ENCODE measurements at places on chromosomes 1 and 21. TPM values are rescaled to one million over a fixed set of nuclear protein-coding genes. Genes with fewer than 3 reads are reported as not detected.

CD1B gene
- total RNA-seq = not detected

FAM163A gene
- total RNA-seq = not detected

OXCT2 gene
- 1.2 TPM for total RNA-seq

SMIM12 gene
- total RNA-seq = 45.5 TPM

OR2T29 gene
- total RNA-seq = not detected

ETV3L gene
- 0.21 TPM for total RNA-seq

PDZK1IP1 gene
- not detected for total RNA-seq

C1orf185 gene
- total RNA-seq = not detected

- DNase-seq = no peak
- no peak overlapping the region for H3K27ac ChIP-seq
- no peak overlapping the region for H3K4me3 ChIP-seq
- H3K4me1 ChIP-seq = peaks cover 11% of the 10 kb centered on the region
- H3K27me3 ChIP-seq = no peaks in the 10 kb centered on the region
- peaks cover 49% of the 10 kb centered on the region for H3K36me3 ChIP-seq
Observed at GRCh38 chr1:178916448-178917174, 45.7 kb upstream of the ANGPTL1 start.

GRCh38 chr1:23111600-23112535 lies 56.8 kb downstream of the LUZP1 start:
- H3K27me3 ChIP-seq = no peaks in the 10 kb centered on the region
- H3K4me1 ChIP-seq = no peaks in the 10 kb centered on the region
- no peak for DNase-seq
- peak overlapping the region; percentile 36 for H3K27ac ChIP-seq
- H3K36me3 ChIP-seq = peaks cover 27% of the 10 kb centered on the region
- no peak overlapping the region for H3K4me3 ChIP-seq

GRCh38 chr1:32350785-32351398 lies 11.4 kb downstream of the FAM229A start:
- no peaks in the 10 kb centered on the region for H3K27me3 ChIP-seq
- peak overlapping the region; percentile 80 for H3K4me3 ChIP-seq
- peak; percentile 92 for DNase-seq
- no peak overlapping the region for H3K27ac ChIP-seq
- H3K4me1 ChIP-seq = peaks cover 13% of the 10 kb centered on the region

GRCh38 chr1:18874036-18874435 lies 14.6 kb upstream of the TAS1R2 start:
- H3K27me3 ChIP-seq = no peaks in the 10 kb centered on the region
- no peaks in the 10 kb centered on the region for H3K4me1 ChIP-seq
- H3K27ac ChIP-seq = no peak overlapping the region
- DNase-seq = no peak
- H3K4me3 ChIP-seq = no peak overlapping the region

DNA sequence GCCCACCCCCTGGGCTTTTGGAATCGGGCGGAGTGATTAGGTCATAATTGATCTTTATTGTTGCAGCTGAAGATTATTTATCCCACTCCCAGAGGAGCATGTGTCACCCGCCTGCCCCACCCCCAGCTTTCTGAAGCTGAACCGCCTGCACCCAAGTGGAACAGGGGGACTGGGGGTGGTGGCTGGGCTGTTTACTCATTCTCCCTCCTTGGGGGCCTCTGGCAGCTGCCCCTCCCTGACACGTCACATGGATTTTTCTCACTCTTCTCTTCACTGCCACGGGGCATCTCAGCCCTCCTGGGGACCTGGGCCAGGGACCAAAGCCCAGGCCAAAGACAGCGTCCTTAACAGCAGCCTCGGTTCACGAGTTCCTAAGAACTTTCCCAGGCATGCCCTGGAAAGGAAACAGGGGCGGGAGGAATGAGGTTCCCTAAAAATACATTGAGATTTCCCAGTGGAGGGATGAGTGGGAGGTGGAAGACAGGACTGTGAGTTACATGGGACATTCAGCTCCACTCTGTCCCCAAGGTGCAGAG lies 31.6 kb upstream of the SOX13 start:
- H3K36me3 ChIP-seq = no peaks in the 10 kb centered on the region
- H3K27me3 ChIP-seq = no peaks in the 10 kb centered on the region

- DNase-seq = peak; percentile 97
- H3K4me3 ChIP-seq = no peak overlapping the region
Observed at GRCh38 chr1:16116002-16116401, 39.9 kb downstream of the EPHA2 start.

DNA sequence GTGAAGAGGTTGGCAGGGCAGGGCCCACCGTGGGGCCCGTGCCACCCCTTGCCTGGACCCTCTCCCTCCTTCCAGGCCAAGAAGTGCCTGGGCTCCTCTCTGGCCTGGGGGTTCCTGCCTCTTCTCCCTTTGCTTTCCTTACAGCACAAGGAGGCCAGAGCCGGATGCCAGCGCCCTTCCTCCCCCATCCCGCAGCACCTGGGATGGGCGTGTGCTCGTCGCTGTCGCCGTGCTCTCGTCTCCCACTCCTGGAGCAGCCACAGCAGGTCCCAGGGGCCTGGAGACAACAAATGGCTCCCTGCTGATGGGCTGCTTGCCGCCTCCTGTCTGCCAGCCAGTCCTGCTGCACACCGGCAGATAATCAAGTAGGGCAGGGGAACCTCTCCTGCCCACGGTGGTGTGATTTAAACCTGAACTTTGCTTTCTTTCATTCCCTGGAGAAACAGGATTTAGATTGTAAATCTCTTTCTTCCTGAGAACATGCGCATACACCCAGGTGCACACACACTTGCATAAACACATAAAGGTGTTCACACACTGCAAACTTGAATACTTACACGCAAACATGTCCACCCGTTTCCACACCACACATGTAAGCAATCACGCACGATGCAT lies 50.8 kb upstream of the POU3F1 start:
- no peaks in the 10 kb centered on the region for H3K4me1 ChIP-seq
- no peak overlapping the region for H3K4me3 ChIP-seq
- no peak for DNase-seq
- no peak overlapping the region for H3K27ac ChIP-seq

- no peaks in the 10 kb centered on the region for H3K4me1 ChIP-seq
- H3K4me3 ChIP-seq = no peak overlapping the region
- no peak overlapping the region for H3K27ac ChIP-seq
- no peaks in the 10 kb centered on the region for H3K36me3 ChIP-seq
- DNase-seq = peak; percentile 37
Observed at GRCh38 chr21:43211760-43212115, 42.9 kb downstream of the CRYAA start.

- H3K27ac ChIP-seq = no peak overlapping the region
- no peaks in the 10 kb centered on the region for H3K27me3 ChIP-seq
- no peaks in the 10 kb centered on the region for H3K4me1 ChIP-seq
- H3K36me3 ChIP-seq = no peaks in the 10 kb centered on the region
- no peak overlapping the region for H3K4me3 ChIP-seq
Observed at GRCh38 chr1:245682638-245683628, 528.1 kb downstream of the KIF26B start.

- no peaks in the 10 kb centered on the region for H3K36me3 ChIP-seq
- DNase-seq = no peak
- peaks cover 62% of the 10 kb centered on the region for H3K27me3 ChIP-seq
- no peak overlapping the region for H3K27ac ChIP-seq
- no peak overlapping the region for H3K4me3 ChIP-seq
- H3K4me1 ChIP-seq = no peaks in the 10 kb centered on the region
Observed at GRCh38 chr21:37912616-37913015, 3.6 kb downstream of the KCNJ6 start.

DNA sequence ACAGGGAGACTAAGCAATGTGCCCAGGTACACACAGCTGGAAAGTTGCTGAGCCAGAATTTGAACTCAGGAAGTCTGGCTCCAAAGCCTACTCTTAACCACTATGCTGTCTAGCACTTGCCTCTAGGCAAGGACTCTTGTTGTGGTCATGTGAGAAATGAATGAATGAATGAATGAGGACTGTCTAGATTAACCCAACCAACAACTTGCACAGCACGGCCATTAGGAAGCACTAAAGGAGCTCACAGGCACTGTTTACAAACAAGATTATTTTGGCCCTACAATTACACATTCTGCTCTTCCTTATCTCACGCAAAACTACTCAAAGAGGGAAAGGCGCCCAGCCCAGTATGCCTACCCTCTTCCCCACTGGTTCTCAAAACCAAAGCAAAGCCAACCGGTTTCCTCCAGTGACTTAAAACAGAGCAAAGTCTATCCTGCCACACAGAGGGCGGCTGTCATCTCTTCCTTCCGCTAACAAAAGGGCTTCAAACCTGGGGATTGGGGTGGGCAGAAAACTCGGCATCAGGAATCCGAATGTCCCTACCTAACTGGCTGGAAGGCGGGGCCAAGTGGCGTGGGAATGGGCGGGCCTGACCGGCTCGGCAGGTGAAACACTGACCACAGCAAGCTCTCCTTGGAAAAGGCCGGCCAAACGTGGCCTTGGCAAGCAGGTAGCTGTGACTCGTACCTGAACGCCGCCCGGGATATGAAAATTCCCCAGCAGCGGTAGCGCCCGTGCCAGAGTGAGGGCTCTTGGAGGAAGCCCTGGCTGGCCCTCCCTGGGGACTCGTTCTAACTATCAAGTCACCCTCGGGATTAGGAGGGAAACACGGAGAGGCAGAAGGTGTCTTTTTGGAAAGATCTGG lies 948 bp downstream of the STK40 start:
- no peaks in the 10 kb centered on the region for H3K27me3 ChIP-seq
- peaks cover 17% of the 10 kb centered on the region for H3K36me3 ChIP-seq
- H3K4me3 ChIP-seq = peak overlapping the region; percentile 98
- DNase-seq = peak; percentile 86
- peak overlapping the region; percentile 66 for H3K27ac ChIP-seq

DNA sequence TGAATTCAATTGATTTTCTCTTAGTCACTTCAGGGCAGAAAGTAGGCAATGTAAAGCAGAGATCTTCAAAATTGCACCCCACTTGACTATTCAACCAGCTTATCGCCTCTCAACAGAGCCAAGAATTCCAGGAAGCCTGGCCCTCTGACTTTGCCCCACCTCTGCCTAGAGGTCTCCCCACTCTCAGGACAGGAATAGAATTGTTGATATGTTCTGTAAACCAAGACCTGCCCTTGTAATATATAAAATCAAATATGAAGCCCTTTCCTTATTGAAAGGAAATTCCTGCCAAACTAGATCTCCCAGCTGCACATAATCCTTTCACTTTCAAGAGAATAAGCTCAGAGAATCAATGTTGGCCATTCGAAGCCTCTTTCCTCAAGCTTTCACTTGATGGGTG lies 116.1 kb upstream of the DPT start:
- H3K4me1 ChIP-seq = no peaks in the 10 kb centered on the region
- H3K36me3 ChIP-seq = no peaks in the 10 kb centered on the region
- H3K27ac ChIP-seq = no peak overlapping the region
- no peaks in the 10 kb centered on the region for H3K27me3 ChIP-seq

DNA sequence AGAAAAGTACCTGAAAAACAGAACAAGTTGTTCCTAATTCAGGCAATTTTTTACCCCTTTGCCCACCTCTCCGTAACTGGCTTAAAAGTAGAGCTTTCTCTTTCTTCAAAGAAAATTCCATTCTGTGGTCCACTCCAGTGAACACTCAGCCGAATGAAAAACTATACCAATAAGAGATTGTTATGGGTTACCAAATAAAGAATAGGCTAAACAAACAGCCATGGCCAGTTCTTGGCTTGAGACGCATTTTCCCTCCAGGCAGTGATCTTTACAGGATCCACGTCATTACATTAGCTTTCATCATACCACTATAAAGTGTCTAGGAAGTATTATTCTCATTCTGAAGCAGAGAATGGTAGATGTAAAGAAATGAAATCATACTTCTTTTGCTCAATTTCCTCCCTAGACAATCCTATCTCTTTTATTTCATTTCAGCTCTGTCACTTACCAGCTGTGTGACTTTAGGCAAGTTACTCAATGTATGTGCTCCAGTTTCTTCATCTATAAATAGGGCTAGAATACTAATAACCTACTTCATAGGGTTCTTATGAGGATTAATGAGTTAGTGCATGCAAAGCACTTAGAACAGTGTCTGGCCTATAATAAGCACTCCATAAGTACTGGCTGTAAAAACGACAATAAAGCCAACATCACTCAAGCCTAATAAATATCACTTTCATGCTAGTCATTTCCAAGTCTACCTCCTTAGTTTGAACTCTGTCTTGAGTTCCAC lies 26.5 kb upstream of the TRIM45 start:
- no peak for DNase-seq
- no peaks in the 10 kb centered on the region for H3K4me1 ChIP-seq
- no peaks in the 10 kb centered on the region for H3K27me3 ChIP-seq
- no peaks in the 10 kb centered on the region for H3K36me3 ChIP-seq
- H3K27ac ChIP-seq = no peak overlapping the region

GRCh38 chr1:59013276-59013927 lies 229.6 kb upstream of the JUN start:
- peaks cover 16% of the 10 kb centered on the region for H3K27me3 ChIP-seq
- no peaks in the 10 kb centered on the region for H3K36me3 ChIP-seq
- peak; percentile 83 for DNase-seq
- H3K4me1 ChIP-seq = peaks cover 8% of the 10 kb centered on the region
- no peak overlapping the region for H3K4me3 ChIP-seq

GRCh38 chr1:192629612-192630011 lies 6.3 kb upstream of the RGS13 start:
- peaks cover 15% of the 10 kb centered on the region for H3K4me1 ChIP-seq
- no peak for DNase-seq
- H3K27ac ChIP-seq = no peak overlapping the region
- peaks cover 7% of the 10 kb centered on the region for H3K27me3 ChIP-seq
- H3K36me3 ChIP-seq = no peaks in the 10 kb centered on the region
